ENCODE measurements at places on chromosomes 11 and 22.
A peak's percentile ranks its signal among the peaks of the same experiment; 100 is the strongest.

GRCh38 chr22:32708830-32709229, 92.7 kb upstream of the TIMP3 start:
- no peak overlapping the region for H3K4me3 ChIP-seq
- H3K27me3 ChIP-seq: no peaks in the 10 kb centered on the region
- H3K36me3 ChIP-seq: no peaks in the 10 kb centered on the region
- peaks cover 9% of the 10 kb centered on the region for H3K4me1 ChIP-seq
- H3K27ac ChIP-seq: peak overlapping the region; percentile 42

- no peaks in the 10 kb centered on the region for H3K27me3 ChIP-seq
- H3K4me3 ChIP-seq: peak within 1 kb of the TSS; percentile 97
- H3K36me3 ChIP-seq: peaks cover 19% of the 10 kb centered on the region
- peak; percentile 79 for DNase-seq
Measured at GRCh38 chr11:64246871-64247728, at the start of gene PPP1R14B. Gene PPP1R14B, minus strand, starts transcription at chr11:64246943. Its CDS starts 270 bp downstream, at chr11:64246673.

DNA sequence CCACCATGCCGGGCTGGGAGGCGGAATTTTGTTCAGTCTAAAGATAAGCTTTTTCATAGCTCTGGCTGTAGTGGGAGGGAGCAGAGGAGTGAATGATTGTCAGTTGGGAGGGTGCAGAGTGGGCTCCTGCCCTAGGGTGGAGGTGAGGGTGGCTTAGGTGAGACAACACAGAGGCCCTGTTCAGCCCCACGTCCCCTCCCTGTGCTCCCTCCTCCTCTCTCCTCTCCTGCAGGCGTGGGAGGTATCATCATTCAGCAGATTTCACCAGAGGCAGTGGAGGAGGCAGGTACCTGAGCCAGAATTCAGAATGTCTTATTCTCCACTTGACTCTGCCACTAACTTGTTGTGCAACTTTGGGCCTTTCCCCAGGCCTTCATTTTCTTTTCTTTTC, 1.7 kb upstream of the THRSP start:
- H3K4me1 ChIP-seq: peaks cover 3% of the 10 kb centered on the region
- no peak for DNase-seq
- H3K36me3 ChIP-seq: no peaks in the 10 kb centered on the region
- H3K4me3 ChIP-seq: no peak overlapping the region
- H3K27ac ChIP-seq: no peak overlapping the region
- H3K27me3 ChIP-seq: no peaks in the 10 kb centered on the region

DNA sequence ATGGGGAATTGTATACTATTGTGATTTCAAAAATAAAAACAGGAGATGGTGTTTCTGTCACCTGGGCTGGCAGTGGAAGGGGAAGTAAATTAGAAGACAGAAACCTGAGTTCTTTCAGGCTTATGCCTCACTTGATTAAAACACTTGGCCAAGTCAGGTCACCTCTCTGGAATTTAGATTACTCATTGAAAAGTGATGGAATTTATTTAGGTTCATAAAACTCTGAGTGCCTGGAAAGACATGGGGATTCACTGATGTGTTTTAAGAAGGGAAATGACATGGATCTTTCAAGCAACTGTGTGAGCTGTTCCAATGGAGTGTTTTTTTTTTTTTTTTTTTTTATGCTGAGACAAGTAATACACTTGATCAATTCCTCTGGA, 400.1 kb downstream of the TMEM135 start:
- H3K27ac ChIP-seq: no peak overlapping the region
- H3K4me3 ChIP-seq: no peak overlapping the region
- peak; percentile 72 for DNase-seq
- no peaks in the 10 kb centered on the region for H3K4me1 ChIP-seq
- no peaks in the 10 kb centered on the region for H3K36me3 ChIP-seq

DNA sequence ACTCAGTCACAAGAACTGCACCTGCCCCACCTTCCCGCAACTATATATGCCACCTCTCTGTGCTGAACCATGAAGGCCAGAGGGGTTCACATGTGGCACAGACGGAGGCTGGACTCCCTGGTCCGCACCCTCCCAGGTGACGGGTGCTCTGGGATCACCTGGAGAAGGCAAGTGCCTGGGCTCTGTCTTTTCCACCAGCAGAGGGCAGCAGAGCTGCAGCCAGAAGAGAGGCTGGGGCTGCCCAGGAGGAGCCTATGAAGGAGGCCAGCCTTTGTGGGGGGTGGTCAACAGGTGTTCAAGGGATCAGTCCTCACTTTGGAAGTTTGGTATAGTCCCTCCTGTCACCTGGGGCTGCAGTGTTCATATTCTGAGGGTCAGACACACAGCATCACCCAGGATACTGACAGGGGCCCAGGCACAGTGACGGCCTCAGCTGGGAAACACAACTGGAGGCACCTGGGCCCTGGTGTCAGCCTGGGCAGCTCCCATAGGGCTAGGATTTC, 39.2 kb upstream of the IGLL5 start:
- no peaks in the 10 kb centered on the region for H3K27me3 ChIP-seq
- peak; percentile 84 for DNase-seq
- H3K27ac ChIP-seq: no peak overlapping the region
- no peaks in the 10 kb centered on the region for H3K4me1 ChIP-seq

DNA sequence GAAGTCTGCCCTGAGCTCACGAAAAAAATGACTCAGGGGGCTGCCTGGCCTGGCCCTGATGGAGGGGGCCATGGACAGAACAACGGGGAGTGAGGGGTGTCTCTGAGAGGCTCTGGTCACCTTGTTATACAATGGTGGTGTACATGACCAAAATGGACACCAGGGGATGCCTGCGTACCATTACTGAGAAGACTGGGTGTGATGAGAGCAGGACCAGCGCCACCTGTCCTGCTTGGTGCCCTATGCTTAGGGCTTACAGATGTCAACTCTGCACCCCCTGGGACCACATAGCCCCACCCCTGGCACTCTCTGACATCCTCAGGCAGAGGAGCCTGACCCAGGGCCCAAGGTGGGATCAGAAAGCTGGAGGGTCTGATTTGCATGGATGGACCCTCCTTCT, 104.8 kb downstream of the ZNF280B start:
- H3K27ac ChIP-seq: no peak overlapping the region
- H3K36me3 ChIP-seq: no peaks in the 10 kb centered on the region
- no peak overlapping the region for H3K4me3 ChIP-seq
- no peak for DNase-seq

DNA sequence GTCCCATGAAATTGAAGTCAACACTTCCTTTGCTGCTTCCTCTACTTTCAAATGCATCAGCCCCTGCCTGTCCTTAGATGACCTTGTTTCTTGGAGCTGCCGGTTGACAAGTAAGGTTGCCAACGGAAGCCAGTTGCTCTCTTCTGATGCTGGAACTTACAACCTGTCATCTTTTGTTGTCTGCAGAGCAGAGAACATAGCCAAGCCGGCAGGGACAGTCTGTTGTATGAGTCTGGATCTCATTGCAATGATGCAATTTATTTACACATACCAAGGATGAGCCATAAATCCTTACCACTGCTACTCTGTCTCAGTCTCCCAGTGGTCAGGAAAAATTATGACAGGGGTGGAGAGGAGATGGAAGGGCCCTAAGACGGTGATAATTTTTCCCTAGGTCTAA, 151.4 kb downstream of the BLID start:
- no peak overlapping the region for H3K27ac ChIP-seq
- H3K4me1 ChIP-seq: no peaks in the 10 kb centered on the region
- no peaks in the 10 kb centered on the region for H3K36me3 ChIP-seq
- H3K27me3 ChIP-seq: no peaks in the 10 kb centered on the region
- no peak overlapping the region for H3K4me3 ChIP-seq
- no peak for DNase-seq

DNA sequence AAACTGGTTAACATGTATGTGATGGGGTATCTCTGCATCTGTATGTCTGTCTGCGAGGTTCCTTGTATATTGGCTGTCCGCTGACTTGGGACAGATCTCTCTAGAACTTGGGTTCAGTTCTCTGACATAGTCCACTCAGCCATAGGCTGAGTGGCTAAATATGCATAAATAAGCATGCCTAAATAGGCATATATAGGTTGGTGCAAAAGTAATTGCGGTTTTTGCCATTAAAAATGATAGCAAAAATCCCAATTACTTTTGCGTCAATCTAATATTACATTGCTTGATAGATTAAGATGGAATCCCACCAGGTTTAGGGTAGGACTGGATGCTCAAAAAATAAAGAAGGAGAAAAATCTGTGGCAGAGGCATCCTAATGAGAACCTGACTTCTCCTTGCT, 8.8 kb downstream of the LRRC55 start:
- H3K36me3 ChIP-seq: no peaks in the 10 kb centered on the region
- no peak overlapping the region for H3K27ac ChIP-seq
- DNase-seq: no peak
- H3K4me3 ChIP-seq: no peak overlapping the region

DNA sequence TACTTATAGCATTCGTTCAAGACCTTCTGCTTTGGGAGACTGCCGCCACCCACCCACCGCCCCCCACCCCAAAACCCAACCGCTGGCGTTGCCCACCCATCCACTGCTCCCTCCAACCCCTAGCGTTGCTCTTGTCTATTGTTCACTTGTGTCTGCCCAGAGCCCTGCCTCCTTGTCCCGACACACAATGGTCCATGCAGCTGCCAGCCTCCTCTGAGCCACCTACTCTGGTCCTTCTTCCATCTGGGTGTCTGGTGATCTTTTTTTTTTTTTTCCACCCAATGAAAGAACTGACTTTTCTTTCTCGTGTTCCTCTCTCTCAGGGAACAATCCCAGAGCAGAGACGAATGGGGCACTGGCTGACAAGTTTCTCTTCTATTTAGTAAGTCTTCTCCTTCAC, 256.0 kb upstream of the SESN3 start:
- no peak for DNase-seq
- H3K4me1 ChIP-seq: peaks cover 4% of the 10 kb centered on the region
- no peak overlapping the region for H3K4me3 ChIP-seq
- H3K27ac ChIP-seq: no peak overlapping the region
- H3K36me3 ChIP-seq: no peaks in the 10 kb centered on the region

DNA sequence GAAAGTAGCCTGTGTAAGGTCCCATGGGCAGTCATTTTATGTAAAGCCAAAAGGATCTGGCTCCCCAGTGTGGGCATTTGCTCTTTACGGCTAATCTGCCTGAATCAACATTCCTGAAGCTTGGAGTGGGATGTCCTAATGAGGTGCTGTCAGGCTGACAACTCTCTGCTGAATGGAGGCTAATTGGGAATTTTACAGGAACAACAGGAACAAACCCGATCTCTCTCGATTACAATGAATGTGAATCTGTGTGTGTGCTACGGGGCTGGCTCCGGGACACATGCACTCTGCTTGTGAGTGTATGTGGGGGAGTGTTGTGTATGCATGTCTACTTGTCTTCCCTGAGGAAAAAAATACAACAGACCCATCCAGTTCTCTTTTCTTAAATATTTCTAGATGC, 415.2 kb downstream of the TENM4 start:
- no peaks in the 10 kb centered on the region for H3K36me3 ChIP-seq
- H3K4me3 ChIP-seq: no peak overlapping the region
- H3K27ac ChIP-seq: no peak overlapping the region
- no peaks in the 10 kb centered on the region for H3K27me3 ChIP-seq
- peaks cover 5% of the 10 kb centered on the region for H3K4me1 ChIP-seq
- no peak for DNase-seq

DNA sequence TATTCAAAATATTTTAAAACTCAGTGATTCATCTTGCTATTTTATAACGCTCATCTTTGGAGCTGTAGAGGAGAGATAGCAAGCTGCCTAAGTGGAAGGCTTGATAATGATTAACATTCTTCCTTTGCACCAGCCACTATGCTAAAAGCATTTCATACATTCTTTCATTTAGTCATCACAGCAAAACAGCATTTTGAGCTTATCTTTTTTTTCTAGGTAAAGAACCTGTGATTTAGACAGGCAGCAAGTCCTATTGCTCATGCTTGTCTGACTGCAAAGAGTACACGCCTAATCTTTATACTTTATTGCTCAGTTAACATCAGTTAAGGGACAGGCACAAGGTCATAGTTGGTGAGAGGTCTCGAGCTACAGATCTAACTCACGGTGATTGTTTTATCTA, 713.1 kb upstream of the ARHGAP42 start:
- no peak overlapping the region for H3K4me3 ChIP-seq
- no peak overlapping the region for H3K27ac ChIP-seq
- H3K4me1 ChIP-seq: no peaks in the 10 kb centered on the region

DNA sequence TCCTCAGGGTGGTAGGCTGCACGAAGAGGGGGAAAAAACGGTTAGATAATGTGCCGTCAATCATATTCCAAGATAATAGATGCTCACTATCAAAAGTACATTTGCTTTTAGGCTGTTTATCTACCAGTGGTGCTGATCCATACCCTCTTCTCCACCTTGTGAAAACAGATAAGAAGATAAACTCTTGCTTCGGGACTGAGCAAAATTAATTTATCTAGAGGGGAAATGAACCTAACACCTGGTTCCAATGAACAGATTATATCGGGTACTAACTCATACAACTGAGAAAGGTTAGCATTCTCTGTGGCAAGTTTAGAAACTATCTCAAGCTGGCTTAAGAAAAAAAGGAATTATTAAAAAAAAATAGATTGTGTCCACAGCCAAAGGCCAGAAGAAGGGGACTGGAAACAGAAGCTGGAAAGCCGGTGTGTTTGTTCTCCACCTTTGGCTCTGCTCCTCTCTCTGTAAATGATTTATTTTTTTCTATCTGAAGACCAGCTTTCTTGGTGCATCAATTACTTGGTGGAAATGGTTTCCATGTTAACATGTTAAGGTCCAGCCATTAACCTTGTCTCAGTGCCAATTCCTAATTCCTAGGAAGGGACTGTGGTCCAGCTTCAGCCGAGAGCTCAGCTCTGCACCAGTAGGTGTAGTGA, 55.8 kb downstream of the SC5D start:
- DNase-seq: no peak
- H3K4me1 ChIP-seq: no peaks in the 10 kb centered on the region
- H3K4me3 ChIP-seq: no peak overlapping the region
- H3K27ac ChIP-seq: no peak overlapping the region

GRCh38 chr11:29750392-29750791, 266.4 kb downstream of the KCNA4 start:
- no peaks in the 10 kb centered on the region for H3K4me1 ChIP-seq
- H3K4me3 ChIP-seq: no peak overlapping the region
- H3K27ac ChIP-seq: no peak overlapping the region
- no peaks in the 10 kb centered on the region for H3K27me3 ChIP-seq
- DNase-seq: no peak

GRCh38 chr11:128590587-128590986, 3.2 kb upstream of the ETS1 start:
- peaks cover 10% of the 10 kb centered on the region for H3K4me1 ChIP-seq
- no peak overlapping the region for H3K4me3 ChIP-seq
- no peak for DNase-seq
- no peaks in the 10 kb centered on the region for H3K27me3 ChIP-seq

- H3K27ac ChIP-seq: no peak overlapping the region
- H3K4me3 ChIP-seq: no peak overlapping the region
- no peaks in the 10 kb centered on the region for H3K36me3 ChIP-seq
- peaks cover 12% of the 10 kb centered on the region for H3K4me1 ChIP-seq
- DNase-seq: no peak
- no peaks in the 10 kb centered on the region for H3K27me3 ChIP-seq
Measured at GRCh38 chr22:26781596-26781995, 124.2 kb downstream of the MIAT start.

DNA sequence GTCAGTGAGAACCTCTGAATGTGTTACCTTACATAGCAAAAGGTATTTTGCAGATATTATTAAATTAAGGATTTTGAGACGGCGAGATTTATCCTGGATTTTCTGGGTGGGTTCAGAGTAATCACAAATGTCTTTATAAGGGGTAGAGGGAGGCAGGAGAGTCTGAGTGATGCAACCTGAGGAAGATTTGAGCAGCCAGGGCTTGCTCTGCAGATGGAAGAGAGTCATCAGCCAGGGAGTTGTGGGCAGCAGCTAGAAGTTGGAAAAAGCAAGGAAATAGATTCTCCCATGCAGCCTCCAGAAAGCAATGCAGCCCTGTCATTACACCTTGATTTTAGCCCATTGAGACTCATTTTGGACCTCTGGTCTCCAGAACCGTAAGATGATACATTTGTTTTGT, 4.1 kb upstream of the WDR74 start:
- H3K4me3 ChIP-seq: no peak overlapping the region
- H3K36me3 ChIP-seq: no peaks in the 10 kb centered on the region
- no peak for DNase-seq
- peaks cover 3% of the 10 kb centered on the region for H3K4me1 ChIP-seq
- H3K27ac ChIP-seq: no peak overlapping the region
- H3K27me3 ChIP-seq: no peaks in the 10 kb centered on the region

Data from trophoblast cell (in vitro differentiated cells and primary cell).